ENCODE measurements at places on chromosomes 6 and 20. TPM values are rescaled to one million over a fixed set of nuclear protein-coding genes. Genes with fewer than 3 reads are reported as not detected.

- DNase-seq: no peak
Observed at GRCh38 chr6:22521035-22521434, 48.3 kb upstream of the HDGFL1 start.

Gene NCOA6
- polyA plus RNA-seq: 53.4 TPM

- no peak for DNase-seq
Observed at GRCh38 chr6:91299544-91300491, 712.9 kb upstream of the MAP3K7 start.

DNA sequence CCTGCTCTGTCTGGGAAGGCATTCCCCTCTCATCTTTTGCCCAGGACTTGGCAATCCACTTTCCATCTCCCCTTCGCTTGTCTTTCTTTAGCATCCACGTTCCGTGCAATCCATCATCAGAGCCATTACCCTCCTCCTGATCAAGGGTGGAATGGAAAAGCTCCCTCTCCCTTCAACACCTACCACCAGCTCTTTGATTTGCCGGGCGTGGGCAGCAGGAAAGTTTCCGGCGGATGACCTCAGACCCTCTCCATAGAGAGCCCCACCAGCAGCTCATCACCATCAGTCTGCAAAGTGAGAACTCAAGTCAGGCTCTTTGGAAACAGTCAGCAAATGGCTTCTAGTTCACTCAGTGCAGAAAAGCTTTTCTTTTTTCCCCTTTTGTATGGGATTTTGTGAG lies 76.2 kb downstream of the TSHZ2 start:
- DNase-seq: no peak

- no peak for DNase-seq
Observed at GRCh38 chr6:119447921-119448320, 98.4 kb upstream of the MAN1A1 start.

DNA sequence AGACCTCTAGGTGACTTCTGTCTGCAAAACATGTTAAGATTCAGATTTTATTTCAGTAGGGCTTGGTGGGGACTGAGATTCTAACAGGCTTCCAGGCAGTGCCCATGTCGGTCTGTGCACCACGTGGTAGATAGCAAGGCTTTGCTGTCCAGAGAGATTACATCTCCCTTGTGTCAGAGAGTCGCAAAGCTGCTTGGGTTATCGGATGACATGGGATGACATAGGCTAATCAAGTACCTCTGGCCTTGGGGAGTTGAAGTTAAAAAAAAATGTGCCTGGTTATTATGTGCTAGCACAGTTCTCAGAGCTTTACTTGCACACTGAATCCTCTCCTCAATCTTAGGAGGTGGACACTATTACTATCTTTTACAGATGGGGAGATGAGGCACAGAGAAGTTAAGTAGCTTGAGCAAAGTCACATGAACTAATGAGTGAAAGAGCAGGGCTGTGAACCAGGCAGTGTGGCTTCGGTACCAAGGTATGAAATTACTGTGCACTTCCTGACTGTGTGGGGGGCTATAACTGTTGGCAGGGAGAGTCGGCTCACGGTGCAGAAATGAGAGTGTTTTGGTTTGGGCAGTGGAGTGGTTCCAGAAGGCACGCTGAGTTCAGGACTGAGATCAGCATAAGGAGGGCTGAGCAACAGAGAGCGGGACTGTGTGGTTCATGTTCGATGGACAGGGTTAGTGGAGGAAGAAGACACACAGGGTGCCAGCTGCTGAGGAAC lies 41.1 kb downstream of the FARS2 start:
- DNase-seq: no peak

Gene EYS
- 0.50 TPM for polyA plus RNA-seq

DNA sequence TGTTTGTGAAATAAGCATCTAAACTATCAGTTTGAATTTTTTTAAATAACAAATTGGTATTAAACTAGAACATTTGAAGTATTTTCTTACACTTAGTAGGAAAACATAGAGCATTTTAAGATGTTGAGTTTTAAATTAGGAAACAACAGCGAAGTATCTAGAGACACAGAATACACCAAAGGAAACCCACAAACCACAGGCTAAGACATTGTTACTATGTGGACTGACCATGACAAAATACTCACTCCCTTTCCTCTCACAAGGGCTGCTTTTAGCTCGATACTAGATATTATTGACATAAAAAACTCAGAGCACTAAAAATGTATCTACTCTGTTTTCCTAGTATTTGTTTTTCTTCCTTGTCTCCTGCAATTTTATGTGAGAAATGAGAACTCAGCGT lies 266.0 kb upstream of the CITED2 start:
- no peak for DNase-seq

DNA sequence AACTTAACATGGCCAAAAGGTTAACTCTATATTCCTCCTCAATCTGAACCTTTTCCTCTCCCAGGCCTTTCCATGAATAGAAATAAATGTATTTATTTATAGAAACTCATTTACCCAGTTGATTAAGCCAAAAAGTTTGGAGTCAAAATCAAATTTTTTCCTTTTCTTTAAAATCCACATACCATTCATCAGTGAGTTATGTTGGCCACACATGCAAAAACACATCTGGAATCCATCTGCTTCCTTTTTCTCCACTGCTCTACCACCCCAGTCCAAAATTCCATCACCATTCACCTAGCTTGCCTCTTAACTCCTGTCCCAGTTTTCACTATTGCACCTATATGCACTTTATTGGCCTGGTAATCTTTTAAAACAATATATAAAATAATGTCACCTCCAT lies 62.4 kb upstream of the TMEM200A start:
- DNase-seq: no peak

Gene RNF182
- polyA plus RNA-seq: 3.0 TPM

Gene BPIFB2
- not detected for polyA plus RNA-seq

Gene C20orf96
- polyA plus RNA-seq: 37.1 TPM

Gene GPR6
- polyA plus RNA-seq: not detected

DNA sequence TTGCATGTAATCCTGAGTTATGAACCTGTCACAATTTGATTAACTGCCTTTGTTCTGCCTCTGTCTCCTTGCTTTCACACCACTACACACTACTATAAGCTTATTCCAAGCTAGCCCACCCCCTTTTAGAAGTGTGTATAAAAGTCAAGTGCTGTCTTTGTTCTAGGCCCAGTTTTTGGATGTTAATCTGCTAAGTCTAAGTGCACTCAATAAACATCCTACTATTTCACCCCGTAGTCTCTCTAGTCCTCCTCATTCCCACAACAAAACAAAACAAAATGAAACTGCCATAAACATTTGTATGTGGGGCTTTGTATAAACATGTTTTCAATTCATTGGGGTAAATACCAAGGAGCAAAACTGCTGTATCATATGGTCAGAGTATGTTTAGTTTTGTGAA lies 16.1 kb upstream of the SPACA1 start:
- no peak for DNase-seq

- no peak for DNase-seq
Observed at GRCh38 chr6:125682939-125683338, 66.5 kb upstream of the HEY2 start.

Gene NRSN1
- 1.1 TPM for polyA plus RNA-seq

Gene STXBP5
- polyA plus RNA-seq: 11.7 TPM

GRCh38 chr6:126531286-126531685 lies 191.4 kb downstream of the CENPW start:
- no peak for DNase-seq

Gene SEL1L2
- polyA plus RNA-seq: not detected

Gene PLCB4
- polyA plus RNA-seq: 14.9 TPM

GRCh38 chr6:30520522-30520921 lies 31.2 kb downstream of the HLA-E start:
- no peak for DNase-seq

DNA sequence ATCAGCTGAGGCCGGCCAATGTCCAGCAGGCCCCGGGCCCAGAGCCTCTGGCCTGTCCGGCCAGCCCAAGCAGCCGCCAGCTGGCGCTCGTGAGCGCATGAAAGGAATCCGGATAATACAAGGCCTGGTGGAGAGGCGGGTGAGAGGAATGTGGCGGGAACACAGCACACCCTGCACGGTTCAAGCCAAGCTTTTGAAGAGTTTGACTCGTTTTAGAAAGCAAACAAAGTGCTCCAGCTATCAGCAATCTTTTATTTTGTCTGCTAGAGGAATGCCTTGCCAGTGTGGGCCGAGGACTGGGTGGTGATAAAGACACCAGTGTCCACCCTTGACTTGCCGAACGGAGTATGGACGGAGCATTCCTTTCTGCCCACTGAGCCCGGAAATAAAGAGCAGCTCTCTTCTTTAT lies 9.3 kb upstream of the NEDD9 start:
- DNase-seq: no peak

DNA sequence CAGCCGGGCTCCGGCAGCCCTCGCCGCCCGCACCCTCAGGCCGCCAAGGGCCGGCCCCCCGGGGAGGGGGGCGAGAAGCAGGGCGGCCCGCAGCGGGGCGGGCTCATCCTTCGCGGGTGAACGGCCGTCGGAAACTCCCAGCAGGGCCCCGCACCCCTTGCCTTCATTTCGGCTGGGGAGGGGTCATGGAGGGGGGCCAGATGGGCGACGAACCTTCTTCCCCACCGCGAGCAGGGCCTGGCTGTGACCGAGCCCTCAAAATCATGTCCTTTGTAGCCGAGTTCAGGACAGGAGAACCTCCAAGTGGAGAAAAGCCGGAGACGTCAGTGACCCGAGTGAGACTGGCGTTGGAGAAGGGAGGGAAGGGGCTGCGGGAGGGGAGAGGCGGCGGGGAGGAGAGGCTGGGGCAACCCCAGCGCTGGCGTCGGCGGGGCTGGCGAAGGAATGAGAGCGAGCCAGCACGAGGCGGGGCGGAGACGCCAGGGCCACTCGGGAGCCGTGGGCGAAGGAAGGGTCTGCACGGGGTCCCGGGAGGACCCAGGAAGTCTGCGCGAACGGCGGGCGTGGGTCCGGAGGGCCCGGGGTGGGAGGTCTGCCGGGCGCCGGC lies 571 bp upstream of the FOXC1 start:
- no peak for DNase-seq

DNA sequence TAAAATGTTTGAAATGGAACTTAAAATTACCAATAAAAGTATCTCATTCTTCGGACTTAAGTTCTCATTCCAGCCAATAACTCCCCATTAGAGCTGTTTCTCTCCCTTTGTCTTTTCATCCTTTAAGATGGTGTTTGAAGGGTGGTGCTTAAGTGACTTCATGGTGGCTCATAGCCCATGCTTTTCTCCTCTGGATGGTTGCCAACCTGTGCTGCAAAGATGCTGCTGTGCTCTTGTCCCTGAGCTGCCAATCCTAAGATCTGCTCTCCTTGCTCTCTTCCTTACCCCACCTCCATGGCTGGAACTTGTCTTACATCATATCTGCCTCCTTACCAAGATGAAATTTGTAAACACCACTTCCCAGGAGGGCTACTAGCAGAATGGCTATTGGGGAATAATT lies 31.6 kb upstream of the PNRC1 start:
- DNase-seq: no peak

- DNase-seq: no peak
Observed at GRCh38 chr6:43977404-43978111, 149.7 kb downstream of the MRPL14 start.

Gene ZSCAN26
- 35.2 TPM for polyA plus RNA-seq

DNA sequence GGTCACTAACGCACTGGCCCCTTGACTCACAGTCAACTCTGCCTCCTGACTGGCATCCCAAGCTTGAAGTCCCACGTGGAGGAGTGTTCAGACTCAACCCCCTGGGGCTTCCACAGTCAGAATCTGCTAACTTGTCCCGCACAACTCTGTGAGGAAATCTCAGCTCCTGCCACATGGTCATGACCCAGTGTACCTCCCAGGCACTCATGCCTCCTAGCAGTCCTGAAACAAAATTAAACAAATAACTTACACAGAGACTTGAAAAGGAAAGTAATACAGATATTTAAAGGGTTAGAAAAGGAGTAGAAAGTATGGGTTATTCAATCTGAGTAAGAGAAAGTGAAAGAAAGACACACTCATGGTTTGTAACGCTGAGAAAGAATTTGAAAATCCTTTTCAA lies 134.9 kb downstream of the GMDS start:
- DNase-seq: no peak

GRCh38 chr20:4459081-4459480 lies 262.6 kb upstream of the PRND start:
- DNase-seq: no peak

GRCh38 chr20:37630166-37630565 lies 63.7 kb upstream of the CTNNBL1 start:
- no peak for DNase-seq

- no peak for DNase-seq
Observed at GRCh38 chr6:104472021-104472901, 387.5 kb downstream of the HACE1 start.

Gene SLC26A8
- polyA plus RNA-seq: 0.40 TPM

Measured in renal pelvis (tissue), 12 donors.